ENCODE measurements at places on chromosomes 6 and 20.

DNA sequence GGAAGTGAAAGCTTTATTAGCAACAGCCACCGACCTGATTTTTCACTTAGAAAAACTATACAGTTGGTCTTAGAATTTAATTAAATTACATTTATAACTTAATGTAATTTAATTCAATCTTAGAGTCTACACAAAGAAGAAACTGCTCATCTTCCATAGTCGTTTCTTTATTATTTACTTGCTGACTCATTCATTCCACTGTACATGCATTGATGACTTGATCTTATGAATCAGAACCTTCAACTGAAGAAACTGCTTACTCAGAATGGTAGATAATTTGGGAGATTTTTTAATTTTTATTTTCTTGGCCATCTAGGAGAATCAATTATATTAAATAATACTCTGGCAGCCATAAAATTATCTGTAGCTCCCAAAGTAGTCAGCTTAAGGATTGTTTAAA lies 1021.6 kb upstream of the FLRT3 start:
- DNase-seq, result no peak

DNA sequence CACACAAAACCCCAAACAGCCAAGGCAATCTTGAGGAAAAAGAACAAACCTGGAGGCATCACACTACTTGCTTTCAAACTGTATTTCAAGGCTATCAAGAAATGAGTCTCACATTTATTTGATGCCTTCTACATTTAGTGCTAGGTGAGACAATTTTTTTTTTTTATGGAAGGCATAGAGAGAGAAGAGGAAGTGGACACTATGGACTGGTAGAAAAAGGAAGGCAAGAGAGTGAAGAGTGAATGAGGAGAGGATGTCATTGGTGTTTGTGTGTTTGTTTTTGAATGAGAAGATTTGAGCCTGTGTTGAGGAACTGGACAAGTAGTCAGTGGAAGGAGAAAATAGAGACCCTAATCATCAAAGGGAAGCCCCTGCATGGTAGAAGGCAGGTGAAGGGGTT lies 182.0 kb upstream of the JAG1 start:
- no peak for DNase-seq

- DNase-seq, result no peak
These were observed 49.7 kb downstream of the FIG4 start for GRCh38 chr6:109740787-109741186.

DNA sequence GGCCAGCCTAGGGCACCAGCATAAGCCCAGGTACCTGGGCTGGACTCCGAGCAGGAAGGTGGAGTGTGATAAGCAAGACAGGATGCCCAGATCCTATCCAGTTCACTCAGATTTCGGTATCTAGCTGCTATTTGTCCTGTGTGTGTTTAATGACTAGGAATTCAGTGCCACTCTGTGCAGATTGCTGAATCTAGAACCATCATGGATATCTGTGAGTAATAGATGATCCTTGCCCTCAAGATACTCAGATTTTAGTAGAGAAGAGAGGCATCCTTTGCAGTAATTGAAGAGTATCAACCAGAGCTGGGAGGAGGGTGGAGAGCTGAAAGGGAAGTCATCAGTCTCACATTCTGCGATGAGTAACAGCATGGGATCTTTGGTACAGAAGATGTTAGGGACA lies 155.0 kb upstream of the ARID1B start:
- no peak for DNase-seq

GRCh38 chr6:147666255-147666654 lies 157.8 kb downstream of the SAMD5 start:
- DNase-seq, result no peak

GRCh38 chr6:42043787-42044475 lies 6.4 kb upstream of the TAF8 start:
- DNase-seq, result peak; percentile 54

DNA sequence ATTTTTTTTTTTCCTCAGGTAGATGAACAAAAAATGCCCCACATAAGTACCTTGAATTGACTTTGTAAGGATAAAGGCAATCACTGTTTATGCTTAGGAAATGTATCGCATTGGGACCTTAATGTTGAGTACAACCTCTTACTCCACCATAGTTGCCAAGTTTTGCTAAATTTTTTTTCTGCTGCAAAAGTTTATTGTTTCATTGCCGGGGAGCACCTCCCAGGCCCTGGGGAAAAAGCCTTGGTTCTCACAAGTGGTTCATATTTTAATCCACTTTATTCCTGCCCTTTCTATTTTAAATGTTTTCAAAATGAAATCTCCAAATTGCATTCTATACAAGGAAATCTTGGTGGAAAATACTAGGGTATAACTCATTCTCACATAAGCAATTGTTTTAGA lies 52.3 kb upstream of the UTRN start:
- DNase-seq, result no peak

DNA sequence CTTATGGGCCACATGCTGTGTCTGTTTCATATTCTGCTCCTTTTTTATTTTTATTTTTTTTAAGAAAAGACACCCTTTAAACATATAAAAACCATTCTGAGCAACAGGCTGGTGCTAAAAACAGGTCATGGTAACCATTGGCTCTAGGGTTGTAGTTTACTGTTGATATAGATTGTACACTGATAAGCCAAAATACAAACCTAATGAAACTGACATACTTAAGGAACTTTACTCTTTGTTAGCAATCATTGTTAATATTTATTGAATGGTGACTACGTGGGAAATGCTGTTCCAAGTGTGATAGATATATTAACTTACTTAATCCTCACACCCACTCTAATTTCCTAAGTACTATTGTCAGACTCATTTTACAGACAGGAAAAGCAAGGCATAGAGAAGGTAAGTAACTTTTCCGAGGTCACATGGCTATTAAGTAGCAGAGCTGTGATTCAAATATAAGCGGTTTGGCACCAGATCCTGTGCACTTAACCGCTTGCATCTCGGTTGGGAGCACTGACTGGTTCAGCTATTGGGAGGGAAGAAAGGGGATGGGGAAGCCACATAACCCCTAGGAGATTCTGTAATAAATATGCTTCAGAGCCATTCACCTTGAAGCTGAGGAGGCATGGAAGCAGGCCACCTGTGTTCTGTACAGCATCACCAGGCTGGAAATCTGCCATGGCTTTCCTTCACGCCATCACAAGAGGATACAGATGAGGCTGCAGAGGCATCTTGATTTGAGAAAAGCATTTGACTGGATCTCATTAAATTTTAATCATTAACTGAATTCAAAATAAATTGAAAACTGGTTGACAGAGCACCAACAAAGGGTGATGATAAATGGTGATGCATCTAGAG lies 4.9 kb downstream of the TRAF3IP2 start:
- no peak for DNase-seq

- DNase-seq, result no peak
These were observed 170.8 kb downstream of the CDH4 start for GRCh38 chr20:61422636-61423425.

DNA sequence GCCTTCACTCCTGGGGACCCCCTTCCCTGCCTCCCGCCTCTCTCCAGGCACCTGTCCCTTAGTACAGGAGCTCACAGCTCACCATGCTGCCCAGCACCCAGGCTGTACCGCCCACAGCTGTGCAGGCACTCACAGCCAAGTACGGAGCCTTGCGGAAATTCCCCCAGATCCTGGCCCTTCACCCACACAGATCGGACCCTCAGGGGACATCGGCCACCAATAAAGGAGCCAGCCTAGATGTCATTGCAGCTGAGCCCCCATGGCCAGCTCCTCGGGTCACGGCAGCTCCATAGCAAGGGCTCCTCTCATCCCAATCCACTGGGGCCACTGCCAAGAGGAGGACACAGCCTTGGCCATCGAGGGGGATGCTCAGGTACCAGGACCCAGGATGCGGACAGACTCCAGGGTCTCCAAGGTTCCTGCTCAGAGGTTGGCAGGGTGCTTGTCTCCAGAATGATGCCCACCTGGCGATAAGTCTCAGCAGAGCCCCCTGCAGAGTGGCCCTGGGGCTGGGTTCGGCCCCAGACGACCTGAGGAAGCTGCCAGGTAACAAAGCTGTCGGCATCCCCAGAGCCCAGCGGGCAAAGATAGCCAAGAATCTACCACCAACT lies 82.3 kb downstream of the YTHDF1 start:
- no peak for DNase-seq

GRCh38 chr6:13273202-13273930 lies 55.0 kb downstream of the TBC1D7 start:
- no peak for DNase-seq

DNA sequence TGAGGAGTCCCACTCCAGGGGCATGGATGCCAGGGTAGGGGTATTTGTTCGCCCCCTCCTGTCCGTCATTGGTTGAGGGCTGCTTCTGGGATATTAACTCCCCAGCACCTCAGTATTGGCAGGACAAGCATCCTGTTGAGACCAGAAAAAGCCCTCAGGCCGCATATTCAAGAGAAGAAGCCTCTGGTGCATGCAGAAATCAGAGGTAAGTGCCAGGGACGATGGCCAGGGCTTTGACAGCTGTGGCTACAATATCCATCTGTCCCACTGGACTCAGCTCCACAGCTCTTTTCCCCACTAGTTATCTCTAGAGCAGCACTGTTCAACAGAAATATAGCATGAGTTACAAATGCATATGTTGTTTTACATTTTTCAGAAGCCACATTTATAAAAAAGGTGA lies 651.3 kb downstream of the KIF16B start:
- no peak for DNase-seq

DNA sequence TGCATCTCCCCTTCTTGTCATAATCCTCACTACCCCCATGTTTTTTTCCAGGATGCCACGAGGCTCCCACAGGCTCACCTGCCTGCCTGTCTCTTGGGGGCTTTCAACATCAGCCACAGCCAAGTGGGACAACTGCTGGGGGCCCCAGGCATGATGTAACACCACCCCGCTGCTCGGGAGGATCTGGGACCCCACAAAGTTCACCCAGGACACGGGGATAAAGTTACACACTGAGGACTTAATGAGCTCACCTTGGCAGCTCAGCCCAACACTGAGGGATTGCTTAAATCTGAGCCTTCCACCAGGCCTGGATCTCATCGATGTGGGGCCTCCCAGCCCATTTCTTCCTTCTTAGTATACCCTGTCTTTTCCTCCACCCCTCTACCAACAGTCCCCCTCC lies 56.4 kb upstream of the NNAT start:
- DNase-seq, result no peak

GRCh38 chr6:13303668-13304017 lies 24.7 kb downstream of the TBC1D7 start:
- DNase-seq, result no peak

- no peak for DNase-seq
These were observed 108.5 kb upstream of the MAP7 start for GRCh38 chr6:136658711-136659110.

DNA sequence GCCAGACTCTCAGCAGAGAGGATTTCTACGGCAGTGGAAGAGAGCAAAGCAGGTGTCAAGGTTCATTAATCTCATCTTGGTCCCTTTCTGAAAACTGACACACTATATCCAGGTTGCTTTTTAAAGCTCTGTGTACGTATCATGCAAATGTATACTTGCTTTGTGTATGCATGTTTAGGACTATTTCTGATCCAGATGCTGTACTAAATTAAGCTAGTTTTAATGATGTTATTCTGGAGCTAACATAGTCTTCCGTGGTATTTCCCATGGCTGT lies 59.2 kb upstream of the SNX9 start:
- no peak for DNase-seq

DNA sequence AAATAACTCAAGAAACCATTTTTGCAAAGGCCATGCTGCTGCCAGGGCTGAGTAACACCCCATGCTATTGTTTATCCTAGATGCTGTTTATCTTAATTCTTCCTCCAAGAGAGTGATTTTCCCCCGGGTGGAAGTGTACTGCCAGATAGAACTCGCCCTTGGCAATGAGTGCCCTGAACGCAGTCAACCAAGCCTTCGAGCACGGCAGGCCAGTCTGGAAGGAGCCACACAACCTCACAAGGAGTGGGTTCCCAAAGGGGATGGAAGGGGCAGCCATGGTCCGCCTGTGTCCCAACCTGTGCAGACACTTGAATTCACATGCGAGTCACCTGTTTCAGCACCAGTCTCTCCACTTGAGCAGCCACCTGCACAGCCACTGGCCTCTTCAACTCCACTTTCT lies 31.9 kb downstream of the PNPLA1 start:
- DNase-seq, result no peak

- no peak for DNase-seq
These were observed 174.9 kb downstream of the ISM1 start for GRCh38 chr20:13396022-13396421.

DNA sequence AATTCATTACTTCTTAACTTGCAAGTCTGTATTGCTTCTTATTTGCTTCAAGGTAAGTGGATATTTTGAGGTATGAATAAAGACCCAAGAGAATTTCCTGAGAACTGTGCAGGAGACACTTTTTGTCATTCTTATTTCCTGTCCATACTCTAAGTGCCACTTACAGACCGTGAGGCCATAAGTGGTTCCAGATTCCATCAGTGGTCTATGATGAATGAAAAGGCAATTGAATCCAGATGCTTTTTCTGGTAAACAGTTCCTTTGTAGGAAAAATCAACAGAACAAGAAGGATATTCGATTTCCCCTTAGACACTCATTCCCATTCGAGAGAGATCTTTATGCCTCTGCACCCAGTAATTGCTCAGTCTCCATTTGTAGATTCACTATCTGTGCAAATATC lies 58.3 kb upstream of the PDE10A start:
- no peak for DNase-seq

GRCh38 chr20:32652739-32653526 lies 20.8 kb downstream of the C20orf203 start:
- peak; percentile 77 for DNase-seq

- no peak for DNase-seq
These were observed 37.9 kb upstream of the JARID2 start for GRCh38 chr6:15207923-15208322.

DNA sequence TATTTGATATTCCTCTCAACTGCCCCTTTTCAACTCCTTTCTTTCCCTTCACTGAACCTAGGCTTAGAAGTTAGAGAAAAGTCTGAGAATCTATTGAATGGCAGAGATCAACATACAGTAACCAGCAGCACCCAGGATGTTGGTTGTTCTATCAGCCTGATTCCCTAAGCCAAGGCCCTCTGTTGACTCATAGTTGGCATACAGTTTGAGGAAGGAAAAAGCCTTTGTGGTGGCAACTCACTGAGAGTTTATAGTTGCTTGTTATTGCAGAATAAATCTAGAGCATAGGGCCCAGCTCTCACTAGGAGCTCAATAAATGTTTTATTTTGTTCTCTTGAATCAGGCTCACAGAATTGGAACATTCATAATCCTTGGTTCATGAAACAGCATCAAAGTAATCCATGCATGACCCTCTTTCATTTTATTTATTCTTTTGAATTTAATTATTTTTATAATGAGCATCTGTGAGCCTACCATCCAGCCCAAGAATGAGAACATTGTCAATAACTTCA lies 119.1 kb upstream of the ADGRF1 start:
- peak; percentile 67 for DNase-seq

DNA sequence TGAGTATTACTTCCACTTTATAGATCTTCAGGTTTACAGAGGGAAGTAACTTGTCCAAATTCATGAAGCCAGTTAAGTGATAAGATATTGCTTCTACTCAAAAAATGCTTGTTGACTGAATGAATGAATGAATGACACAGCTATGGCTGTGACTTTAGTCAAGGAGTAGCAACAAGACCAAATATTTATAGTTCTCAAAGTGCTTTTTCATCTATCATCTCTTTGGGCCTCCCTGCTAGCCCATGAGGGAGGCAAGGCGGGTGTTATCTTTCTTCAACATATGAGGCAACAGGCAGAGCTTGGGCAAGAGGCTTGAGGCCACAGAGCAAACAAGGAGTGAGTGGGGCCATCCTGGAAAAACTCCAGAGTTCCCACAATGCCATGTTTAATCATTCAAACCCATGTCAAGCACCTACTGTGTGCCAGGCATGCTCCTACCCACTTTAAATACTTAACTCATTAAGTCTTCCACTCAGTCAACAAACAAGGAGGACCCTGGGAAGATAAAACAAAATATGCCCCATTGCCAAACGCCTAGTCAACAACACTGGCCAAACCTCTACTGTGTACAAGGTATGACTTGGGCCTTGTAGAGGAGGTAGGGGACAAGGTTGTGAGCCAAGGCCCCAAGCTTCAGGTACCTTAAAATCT lies 15.9 kb downstream of the BCL2L1 start:
- no peak for DNase-seq
